CD8-positive, alpha-beta T cell (primary cell): ENCODE measurements at places on chromosomes 3 and 15.
A peak's percentile ranks its signal among the peaks of the same experiment; 100 is the strongest.

DNA sequence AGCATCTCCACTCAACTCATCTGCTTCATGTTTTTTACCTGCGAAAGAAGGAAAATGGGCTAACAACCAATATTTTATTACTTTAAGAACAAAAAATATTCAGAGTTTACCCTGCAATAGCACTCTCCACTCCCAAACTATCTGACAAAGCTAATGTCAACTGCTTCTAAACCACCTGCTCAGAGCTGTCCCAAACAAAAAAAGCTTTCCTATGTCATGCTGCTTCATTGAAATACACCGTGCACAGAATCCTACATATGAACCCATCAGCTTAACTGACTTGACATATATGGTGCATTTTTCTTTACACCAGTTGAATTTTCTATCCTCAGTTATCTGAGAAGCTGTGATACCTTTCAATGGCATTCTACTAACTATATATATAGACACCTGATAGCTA is 16.5 kb downstream of the SLTM start:
- DNase-seq: no peak

DNA sequence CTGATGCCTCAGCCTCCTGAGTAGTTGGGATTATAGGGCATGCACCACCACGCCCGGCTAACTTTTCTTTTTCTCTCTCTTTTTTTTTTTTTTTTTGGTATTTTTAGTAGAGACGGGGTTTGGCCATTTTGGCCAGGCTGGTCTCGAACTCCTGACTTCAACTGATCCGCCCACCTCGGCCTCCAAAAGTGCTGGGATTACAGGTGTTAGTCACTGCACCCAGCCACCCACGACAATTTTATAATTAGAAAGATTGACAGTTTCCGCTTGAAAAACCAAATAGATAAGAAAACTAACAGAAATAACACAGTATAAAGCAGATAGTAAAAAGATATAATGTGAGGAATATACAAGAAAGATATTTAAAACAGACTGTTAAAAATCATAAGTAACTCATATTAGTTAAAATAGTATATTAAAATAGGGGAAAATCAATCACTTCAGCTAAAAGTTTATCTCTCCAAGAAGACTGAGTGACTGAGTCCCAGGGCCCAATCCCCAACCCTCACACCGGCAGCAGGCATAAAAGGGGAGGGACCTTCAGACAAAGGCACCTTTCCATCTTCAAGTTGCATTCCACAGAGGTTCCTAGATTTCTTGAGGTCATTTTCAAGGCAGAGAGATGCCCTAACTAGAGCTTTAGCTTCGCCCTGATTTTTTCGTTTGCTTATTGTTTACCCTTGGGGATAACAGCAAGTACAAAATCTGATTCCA is 1.4 kb upstream of the WHAMM start:
- no peak for DNase-seq

DNA sequence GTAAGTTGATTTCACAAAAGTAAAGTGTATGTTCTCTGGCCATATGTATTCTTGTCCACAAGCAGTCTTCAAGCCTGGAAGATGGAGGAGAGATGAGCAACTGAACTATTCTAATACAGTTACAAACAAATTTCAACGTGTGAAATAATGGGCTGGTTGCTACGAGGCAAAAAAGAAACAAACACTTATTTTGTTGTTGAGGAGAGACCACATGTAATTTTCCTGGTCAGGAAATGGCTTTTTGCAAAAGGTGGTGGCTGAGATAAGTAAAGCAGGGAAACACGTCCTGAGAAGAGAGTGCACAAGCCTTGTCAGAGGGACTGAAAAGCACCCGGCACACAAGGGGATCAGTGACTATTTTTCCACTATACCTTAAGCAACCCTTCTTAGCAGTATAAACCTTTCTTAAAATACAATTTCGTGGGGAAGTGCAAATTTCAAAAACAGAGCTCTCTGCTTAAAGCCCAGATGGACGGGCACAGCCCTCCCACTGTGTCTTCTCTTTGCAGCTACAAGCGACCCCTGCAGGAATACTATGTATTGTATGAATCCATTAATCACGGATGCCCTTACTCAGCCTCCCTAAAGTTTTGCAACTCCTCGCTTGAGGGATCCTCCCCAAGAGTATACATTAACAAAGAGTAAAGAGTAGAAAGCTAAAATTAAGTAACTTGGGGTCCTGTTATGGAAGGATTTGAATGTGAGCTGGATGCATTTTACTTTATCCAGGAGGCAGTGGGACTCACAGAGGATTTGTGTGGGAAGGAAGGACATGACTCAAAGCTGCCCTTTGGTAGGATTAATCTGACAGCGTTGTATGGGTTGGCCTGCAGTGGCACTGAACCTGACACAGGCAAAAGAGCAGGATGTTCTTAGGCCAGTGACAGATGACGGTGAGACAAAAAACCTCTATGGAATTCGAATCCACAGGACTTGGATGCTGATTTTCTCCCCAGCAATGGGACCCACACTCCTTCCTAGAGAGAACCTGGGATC is 253.7 kb downstream of the IL5RA start:
- DNase-seq: no peak

DNA sequence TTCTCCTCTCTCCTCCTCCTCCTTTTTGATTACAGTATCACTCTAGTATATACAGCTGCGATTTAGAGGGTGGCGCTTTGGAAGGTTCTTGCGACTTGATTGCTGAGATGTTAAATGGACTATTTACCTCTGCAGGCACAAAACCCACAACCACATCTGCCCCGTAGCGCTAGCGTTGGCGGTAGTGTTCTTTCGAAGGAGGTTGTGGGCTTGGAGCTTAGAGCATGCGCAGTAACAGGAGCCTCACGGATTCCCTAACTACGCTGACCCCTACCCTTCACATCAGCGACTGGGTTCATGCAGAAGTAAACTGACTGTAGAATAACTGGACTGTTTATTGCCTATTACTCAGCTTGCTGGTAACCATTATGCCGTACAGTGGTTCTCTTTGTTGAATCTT is 58.0 kb downstream of the CGGBP1 start:
- no peak for DNase-seq

DNA sequence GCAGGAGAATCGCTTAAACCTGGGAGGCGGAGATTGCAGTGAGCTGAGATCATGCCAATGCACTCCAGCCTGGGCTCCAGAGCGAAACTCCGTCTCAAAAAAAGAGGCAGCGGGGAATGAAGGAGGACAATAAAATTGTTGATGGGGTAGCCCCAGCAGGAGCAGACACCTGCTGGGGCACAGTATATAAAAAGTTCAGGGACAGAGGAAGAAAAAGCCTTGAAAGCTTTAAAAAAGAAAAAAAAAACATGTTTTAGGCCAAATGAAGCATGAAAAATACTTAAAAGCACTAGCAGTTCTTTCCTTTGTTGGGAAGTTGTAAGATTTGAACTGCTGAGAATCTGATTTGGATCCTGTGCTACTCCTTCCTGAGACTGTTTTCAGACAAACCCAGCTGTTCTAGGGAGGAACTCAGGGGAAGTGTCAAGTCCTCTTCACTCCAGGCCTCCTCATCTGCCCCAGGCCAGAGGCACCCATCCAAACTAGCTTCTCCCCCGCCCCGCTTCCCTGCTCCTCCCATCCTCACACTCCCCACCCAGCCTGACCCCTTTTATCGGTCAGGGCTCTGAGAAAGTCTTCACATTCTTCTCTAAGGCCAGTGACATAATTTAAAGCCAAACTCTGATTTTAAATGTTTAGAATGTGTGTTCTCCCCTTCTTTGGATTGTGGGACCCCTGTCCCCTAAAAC is 4.9 kb downstream of the IL17RD start:
- no peak for DNase-seq

DNA sequence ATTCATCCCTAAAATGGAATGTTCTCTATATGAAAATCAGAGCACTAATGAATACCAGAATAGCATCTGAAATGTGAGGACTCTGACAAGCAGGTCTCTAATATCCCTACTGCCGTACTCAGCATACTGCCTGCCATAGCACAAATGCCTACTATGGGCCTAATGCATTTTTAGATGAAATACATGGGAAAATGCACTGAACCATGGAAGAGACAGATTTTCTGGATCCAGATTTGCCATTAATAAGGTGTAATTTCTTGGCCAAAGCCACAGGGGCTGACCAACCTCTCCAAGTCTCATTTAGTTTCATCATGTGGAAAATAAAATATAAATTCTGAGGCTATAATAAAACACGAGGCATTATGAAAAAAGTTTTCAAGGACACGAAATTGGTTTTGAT is 123.8 kb downstream of the CBLB start:
- no peak for DNase-seq

- DNase-seq: no peak
Observed at GRCh38 chr3:114861666-114862065, 285.4 kb downstream of the ZBTB20 start.

DNA sequence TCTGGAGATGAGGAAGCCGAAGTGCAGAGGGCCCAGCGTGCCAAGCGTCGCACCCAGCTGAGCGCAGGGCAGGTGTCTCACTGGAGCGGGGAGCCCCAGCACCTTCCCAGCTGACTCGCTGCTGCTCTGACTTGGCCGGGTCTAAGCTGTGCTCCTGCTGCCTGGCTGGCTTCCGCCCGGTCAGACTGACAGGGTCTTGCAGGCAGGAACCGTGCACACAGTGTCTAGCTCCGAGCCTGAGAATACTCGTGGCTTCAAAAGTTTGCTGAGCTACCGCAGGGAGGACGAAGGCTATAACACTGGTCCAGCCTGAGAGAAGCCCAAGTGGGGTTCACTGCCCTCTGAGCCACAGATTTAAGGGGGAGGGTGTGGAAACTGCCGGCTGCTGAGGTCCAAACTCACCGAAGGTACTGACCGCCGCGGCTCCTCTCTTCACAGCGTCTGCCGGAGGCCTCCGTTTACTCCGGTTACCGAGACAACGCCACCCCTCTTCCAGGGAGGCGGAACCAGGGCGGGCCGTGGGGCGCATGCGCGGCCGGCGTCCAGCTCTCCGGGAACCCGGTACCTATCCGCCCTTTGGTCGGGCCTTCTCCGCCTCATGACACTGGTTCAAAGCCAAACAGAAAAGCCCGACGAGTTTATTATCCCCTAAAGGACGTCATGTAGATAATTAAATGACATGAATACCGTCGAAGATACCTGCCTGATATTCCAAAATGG is at the start of gene CFAP44:
TSS of gene CFAP44 (minus strand) at position 443 of the 720 bp plus-strand sequence. CDS start 7,829 bp downstream, outside the sequence.
- peak; percentile 53 for DNase-seq
